Heart right ventricle (tissue), 16 donors: ENCODE measurements at places on chromosomes 16 and 17. TPM values are rescaled to one million over a fixed set of nuclear protein-coding genes. Genes with fewer than 3 reads are reported as not detected.

DNA sequence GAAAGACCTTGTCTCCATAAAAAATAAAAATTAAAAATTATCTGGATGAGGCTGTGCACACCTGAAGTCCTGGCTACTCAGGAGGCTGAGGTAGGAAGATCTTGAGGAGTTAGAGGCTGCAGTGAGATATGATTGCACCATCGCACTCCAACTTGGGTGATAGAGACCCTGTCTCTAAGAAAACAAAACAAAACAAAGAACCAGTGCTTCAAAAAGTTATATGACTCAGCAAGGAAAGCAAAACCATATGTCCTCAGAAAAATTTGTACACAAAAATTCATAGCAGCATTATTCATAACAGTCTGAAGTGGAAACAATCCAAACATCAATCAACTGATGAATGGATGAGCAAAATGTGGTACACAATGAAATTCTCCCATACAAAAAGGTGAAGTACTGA, 48.9 kb downstream of the SLFN5 start:
- no peaks in the 10 kb centered on the region for H3K27me3 ChIP-seq
- peaks cover 6% of the 10 kb centered on the region for H3K4me1 ChIP-seq
- DNase-seq: no peak
- H3K4me3 ChIP-seq: no peak overlapping the region

- no peaks in the 10 kb centered on the region for H3K4me1 ChIP-seq
- DNase-seq: no peak
- H3K36me3 ChIP-seq: no peaks in the 10 kb centered on the region
- no peak overlapping the region for H3K27ac ChIP-seq
- H3K27me3 ChIP-seq: no peaks in the 10 kb centered on the region
- H3K4me3 ChIP-seq: no peak overlapping the region
Observed at GRCh38 chr17:12369065-12369464, 296.6 kb upstream of the MYOCD start.

GRCh38 chr17:8222380-8222629, 11.9 kb upstream of the AURKB start:
- no peaks in the 10 kb centered on the region for H3K27me3 ChIP-seq
- H3K27ac ChIP-seq: peak overlapping the region; percentile 97
- DNase-seq: no peak
- no peaks in the 10 kb centered on the region for H3K36me3 ChIP-seq

SLC13A2 gene
- polyA plus RNA-seq: not detected

DNA sequence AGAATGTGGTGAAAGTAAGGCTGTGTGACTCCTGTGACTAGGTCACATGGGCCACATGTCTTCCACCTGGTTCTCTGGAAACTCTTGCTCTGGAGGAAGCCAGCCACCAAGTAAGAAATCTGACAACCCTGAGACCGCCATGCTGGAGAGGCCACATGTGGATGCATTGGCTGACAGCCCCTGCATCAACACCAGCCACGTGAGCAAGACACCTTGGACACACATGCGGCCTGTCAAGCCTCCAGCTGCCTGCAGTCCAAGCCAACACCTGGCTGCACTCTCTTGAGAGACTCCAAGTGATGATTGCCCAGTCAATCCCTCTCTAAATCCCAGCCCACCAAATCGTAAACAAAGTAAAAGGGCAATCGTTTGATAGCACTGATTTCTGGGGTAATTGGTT, 112.6 kb downstream of the FOXL1 start:
- H3K4me3 ChIP-seq: no peak overlapping the region
- H3K27me3 ChIP-seq: no peaks in the 10 kb centered on the region
- no peak for DNase-seq
- no peak overlapping the region for H3K27ac ChIP-seq

- no peak for DNase-seq
- no peaks in the 10 kb centered on the region for H3K27me3 ChIP-seq
- no peak overlapping the region for H3K27ac ChIP-seq
- H3K4me3 ChIP-seq: no peak overlapping the region
Observed at GRCh38 chr17:82895087-82895486, 55.3 kb upstream of the ZNF750 start.

CNGB1 gene
- polyA plus RNA-seq: not detected

- DNase-seq: no peak
- H3K4me1 ChIP-seq: no peaks in the 10 kb centered on the region
- H3K4me3 ChIP-seq: no peak overlapping the region
- no peaks in the 10 kb centered on the region for H3K36me3 ChIP-seq
- peaks cover 50% of the 10 kb centered on the region for H3K27me3 ChIP-seq
Observed at GRCh38 chr17:79414793-79415211, 196.0 kb downstream of the RBFOX3 start.

- H3K4me1 ChIP-seq: no peaks in the 10 kb centered on the region
- no peak overlapping the region for H3K27ac ChIP-seq
- H3K4me3 ChIP-seq: no peak overlapping the region
- H3K27me3 ChIP-seq: no peaks in the 10 kb centered on the region
Observed at GRCh38 chr16:14608111-14608566, 21.9 kb downstream of the PARN start.

DNA sequence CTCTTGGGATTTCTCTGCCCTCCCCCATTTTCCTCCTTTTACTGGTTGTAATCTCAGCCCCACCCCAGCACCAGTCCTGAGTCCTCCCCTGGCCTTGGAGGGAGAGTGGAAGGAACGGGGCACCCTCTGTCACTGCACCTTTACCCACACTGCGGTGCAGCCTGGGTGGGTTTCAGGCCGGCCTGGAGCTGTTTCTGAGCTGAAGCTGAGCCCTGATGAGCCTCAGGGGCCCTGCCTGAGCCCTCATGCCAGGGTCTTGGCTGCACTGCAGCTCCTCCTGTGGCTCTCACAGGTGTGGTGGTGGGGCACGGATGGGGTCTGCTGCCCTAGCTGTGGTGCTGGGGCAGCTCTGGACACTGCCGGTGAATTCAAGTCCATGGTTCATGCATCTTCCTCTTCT, 34.5 kb downstream of the RNF213 start:
- no peaks in the 10 kb centered on the region for H3K4me1 ChIP-seq
- H3K27me3 ChIP-seq: no peaks in the 10 kb centered on the region
- peaks cover 75% of the 10 kb centered on the region for H3K36me3 ChIP-seq
- no peak overlapping the region for H3K27ac ChIP-seq
- no peak for DNase-seq
- no peak overlapping the region for H3K4me3 ChIP-seq

DNA sequence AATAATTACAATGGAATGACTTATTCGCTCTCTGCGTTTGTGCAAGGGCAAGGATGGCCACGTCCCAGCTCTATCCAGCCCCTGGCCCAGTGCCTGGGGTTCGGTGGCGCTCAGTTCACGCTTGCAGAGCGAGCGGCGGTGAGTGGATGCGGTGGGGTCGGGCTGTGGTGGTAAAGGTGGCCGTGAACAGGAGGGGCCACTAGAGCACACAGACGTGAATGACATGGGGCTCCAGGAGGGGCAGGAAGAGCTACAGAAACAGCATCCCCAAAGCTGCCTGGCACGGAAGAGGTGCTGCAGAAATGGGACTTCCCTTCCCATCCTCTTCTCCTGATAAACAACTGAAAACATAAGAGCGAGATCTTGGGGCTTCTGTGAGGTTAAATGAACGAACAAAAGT, 28.4 kb downstream of the IRF8 start:
- peaks cover 7% of the 10 kb centered on the region for H3K27me3 ChIP-seq
- no peaks in the 10 kb centered on the region for H3K4me1 ChIP-seq
- DNase-seq: no peak
- H3K27ac ChIP-seq: no peak overlapping the region
- no peak overlapping the region for H3K4me3 ChIP-seq

- H3K4me3 ChIP-seq: no peak overlapping the region
- H3K36me3 ChIP-seq: no peaks in the 10 kb centered on the region
- no peak for DNase-seq
- no peak overlapping the region for H3K27ac ChIP-seq
- peaks cover 18% of the 10 kb centered on the region for H3K27me3 ChIP-seq
Observed at GRCh38 chr16:5166486-5166885, 68.9 kb upstream of the EEF2KMT start.
